ENCODE measurements at places on chromosomes 4 and X. TPM values are rescaled to one million over a fixed set of nuclear protein-coding genes. Genes with fewer than 3 reads are reported as not detected.

Gene HHIP
- 6.1 TPM for total RNA-seq

Gene MUC7
- not detected for total RNA-seq

Gene REELD1
- total RNA-seq: not detected

Gene ZMAT1
- total RNA-seq: 1.5 TPM

Gene GAGE1
- not detected for total RNA-seq

Gene ATP6AP1
- total RNA-seq: 100 TPM

Gene GRPEL1
- total RNA-seq: 36.0 TPM

Gene PABPC4L
- total RNA-seq: 0.39 TPM

Gene GUCY1B1
- 1.0 TPM for total RNA-seq

Gene AADAT
- 4.0 TPM for total RNA-seq

Gene GLRA2
- total RNA-seq: 1.6 TPM

Gene CRMP1
- total RNA-seq: 0.37 TPM

Gene ALB
- total RNA-seq: not detected

Gene TMEM271
- total RNA-seq: not detected

Gene EFHC2
- total RNA-seq: 1.9 TPM

Gene KLHL13
- total RNA-seq: 6.3 TPM

Gene IDH3G
- total RNA-seq: 76.1 TPM

Gene FANCB
- 1.8 TPM for total RNA-seq

Gene BRS3
- total RNA-seq: not detected

Gene SPATA4
- not detected for total RNA-seq

Gene KIT
- total RNA-seq: 4.1 TPM

Gene FRAS1
- total RNA-seq: 1.8 TPM

Gene IL1RAPL2
- total RNA-seq: not detected

Gene MAGT1
- total RNA-seq: 50.4 TPM

Gene TMEM150C
- total RNA-seq: 1.8 TPM

Gene MAGEA3
- not detected for total RNA-seq

Gene DACH2
- total RNA-seq: not detected

Gene MAGEA10
- total RNA-seq: not detected

Gene SSX4B
- not detected for total RNA-seq

Gene CXCL10
- total RNA-seq: 3.2 TPM

Gene CCKAR
- total RNA-seq: not detected

Gene FGF2
- 1.3 TPM for total RNA-seq

Gene L1CAM
- total RNA-seq: 3.7 TPM

Gene TCP11X2
- not detected for total RNA-seq

Gene RASL11B
- total RNA-seq: 0.17 TPM

Gene GRIA2
- total RNA-seq: 0.12 TPM

Gene JCHAIN
- total RNA-seq: 114 TPM

Gene F9
- total RNA-seq: not detected

Gene ETDA
- total RNA-seq: not detected

Gene LDOC1
- total RNA-seq: 3.1 TPM

Gene FGD1
- total RNA-seq: 2.9 TPM

Gene TMEM255A
- 0.67 TPM for total RNA-seq
